ENCODE measurements at places on chromosomes 12 and 14.

DNA sequence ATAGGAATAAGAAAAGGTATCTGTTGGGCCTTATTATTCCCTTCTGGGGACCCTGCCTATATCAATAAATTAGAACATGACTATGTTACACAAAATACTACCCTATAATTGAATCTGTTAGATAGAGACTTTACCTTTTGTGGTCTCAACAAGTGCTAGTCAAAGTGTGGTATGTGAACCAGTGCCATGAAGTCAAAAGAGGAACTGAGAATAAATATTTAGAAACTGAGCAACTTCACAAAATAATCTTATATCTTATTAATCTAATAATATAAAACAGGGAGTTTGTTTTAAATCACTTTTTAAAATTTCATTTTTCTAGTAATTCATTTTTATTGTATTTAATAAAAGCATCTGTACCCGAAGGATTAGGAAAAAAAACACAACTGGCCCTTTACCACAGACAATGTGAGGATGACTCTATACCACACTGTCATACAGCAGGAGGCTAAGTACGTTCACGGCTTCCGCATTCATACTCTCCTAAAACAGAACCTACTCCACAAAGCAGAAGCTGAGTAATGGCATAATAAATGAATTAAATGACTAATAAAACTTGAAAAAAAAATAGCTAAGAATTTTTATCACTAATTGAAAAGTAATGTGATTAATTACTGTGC is 42.1 kb downstream of the SEC23A start:
- no peak for DNase-seq

DNA sequence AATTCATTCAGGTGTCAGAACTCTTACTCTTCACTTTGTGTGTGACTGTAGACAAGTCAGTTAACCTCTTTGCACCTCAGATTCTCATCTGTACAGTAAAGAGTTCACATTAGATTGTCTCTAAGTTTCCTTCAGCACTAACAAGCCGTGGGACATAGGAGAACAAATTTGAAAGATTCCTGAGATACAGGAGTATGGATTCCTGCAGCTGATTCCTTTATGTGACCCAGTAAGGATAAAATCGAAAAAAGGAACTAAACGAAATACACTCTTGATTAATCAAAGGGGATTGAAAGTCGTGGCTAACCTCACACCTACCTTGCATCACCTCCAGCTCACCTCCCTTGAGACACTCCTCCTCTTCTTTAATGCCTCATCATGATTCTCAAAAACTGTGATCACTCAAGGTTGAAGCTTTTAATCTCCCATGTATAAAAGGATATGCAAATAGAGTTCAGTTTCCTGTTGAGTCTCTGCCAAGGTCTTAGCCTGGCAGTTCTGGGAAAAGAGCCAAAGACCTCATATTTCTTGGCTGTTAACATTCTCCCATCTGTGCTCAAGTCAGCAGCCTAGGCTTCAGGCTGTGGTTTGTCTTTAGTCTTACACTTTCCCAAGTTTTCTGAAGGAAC is 156.6 kb downstream of the DAD1 start:
- DNase-seq: peak; percentile 89

GRCh38 chr12:6960593-6961277 is 9.6 kb downstream of the PTPN6 start:
- no peak for DNase-seq

GRCh38 chr12:132065609-132066344 is 78.3 kb downstream of the DDX51 start:
- no peak for DNase-seq

GRCh38 chr14:24710403-24711112 is 76.6 kb upstream of the GZMB start:
- peak; percentile 79 for DNase-seq
